NCI-H1436 (cell line): ENCODE measurements at places on chromosomes 1 and 21.

- DNase-seq: no peak
Measured at GRCh38 chr1:65946376-65946775, 153.7 kb downstream of the PDE4B start.

DNA sequence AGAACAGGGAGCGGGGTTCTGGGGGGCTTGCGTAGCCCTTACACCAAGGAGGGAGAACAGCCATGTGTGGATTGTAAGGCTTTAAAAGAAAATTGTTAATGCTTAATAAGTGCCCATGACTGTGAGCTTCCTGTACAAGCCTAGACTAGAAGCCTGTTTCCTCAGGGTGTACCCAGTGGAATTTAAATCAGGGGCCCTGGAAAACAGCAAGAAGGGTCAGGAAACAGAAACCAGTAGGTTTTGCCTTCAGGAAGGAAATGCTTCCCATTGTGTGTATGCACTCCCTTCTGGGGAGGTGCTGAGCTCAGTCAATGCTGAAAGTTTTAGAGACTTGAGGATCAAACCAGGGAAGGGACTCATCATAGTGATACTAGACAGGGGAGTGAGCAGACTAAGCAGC is 12.7 kb downstream of the UTP11 start:
- DNase-seq: no peak

DNA sequence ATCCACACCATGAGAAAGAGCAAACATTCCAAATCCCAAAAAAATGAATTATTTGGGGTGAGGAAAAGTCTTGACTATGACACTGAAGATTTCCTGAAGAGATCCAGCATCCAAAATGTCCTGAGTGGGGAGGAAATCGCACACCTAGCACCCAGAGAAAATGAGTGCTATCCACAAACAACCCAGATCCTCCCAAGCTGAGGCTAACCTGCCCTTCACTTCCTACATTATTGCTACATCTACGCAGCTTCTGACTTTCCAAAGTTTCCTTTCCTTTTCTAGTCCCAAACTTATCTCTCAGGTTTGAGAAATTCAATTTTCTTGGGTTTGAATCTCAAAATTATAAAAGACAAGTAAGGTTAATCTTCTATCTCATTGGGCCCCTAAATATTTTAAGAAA is 906 bp upstream of the RGS13 start:
- no peak for DNase-seq

- no peak for DNase-seq
Measured at GRCh38 chr21:29130270-29130969, at the start of gene MAP3K7CL. Gene MAP3K7CL (plus strand): TSS chr21:29130644. CDS start chr21:29133345, 2,701 bp downstream.

DNA sequence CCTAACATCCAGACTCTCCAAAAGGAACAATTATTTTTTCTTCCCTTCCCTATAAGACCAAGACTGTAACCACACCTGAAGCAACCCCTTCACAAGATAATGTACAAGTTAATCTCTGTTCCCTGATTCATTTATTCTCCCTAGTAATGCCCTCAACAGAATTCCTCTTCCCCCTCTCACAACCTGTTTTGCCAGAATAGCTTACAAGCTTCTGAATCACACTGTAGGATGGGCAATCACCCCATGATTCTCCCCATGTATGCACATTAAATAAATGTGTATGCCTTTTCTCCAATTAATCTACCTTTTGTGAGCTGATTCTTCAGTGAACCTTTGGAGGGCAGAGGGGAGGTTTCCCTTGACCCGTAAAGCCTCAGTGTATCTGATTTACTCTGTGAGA is 20.9 kb upstream of the RNF11 start:
- DNase-seq: no peak

GRCh38 chr21:25191141-25191540 is 416.1 kb downstream of the MRPL39 start:
- no peak for DNase-seq

- DNase-seq: no peak
Measured at GRCh38 chr1:208157769-208158168, 86.4 kb downstream of the PLXNA2 start.

DNA sequence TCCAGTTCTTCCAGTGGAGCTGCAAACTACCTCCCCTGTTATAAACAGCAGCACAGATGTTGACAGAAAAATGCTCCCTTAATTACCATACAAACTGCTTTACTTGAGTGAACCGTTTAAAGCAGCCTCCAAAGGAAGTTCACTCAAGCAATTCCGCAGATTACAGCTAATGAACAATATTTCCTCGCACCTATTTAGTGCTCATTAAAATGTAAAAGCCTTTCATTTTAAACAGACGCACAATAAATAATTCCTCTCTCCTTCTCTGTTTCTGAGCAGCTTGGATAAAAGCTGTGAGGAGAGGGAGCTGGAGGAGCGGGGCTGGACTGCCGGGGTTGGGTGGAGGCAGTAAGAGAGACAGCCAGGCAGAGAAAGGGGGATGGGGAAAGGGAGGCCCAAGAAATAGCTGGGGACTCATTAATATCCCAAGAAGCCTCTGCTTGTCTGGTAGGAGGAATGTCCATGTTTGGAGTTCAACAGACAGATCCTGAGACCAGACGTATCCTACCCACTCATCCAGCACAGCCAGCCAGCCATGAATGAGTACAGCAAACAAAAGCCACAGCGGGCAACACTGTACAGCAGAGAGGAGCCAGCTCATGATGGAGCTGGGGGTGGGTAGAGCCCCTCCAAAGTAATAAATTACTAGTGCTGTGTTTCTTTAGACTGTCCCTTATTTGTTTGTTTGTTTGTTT is 227.7 kb downstream of the GPATCH2 start:
- DNase-seq: no peak

- DNase-seq: no peak
Measured at GRCh38 chr1:37741130-37741529, 23.8 kb downstream of the EPHA10 start.
